ENCODE measurements at places on chromosomes 11 and 22.

DNA sequence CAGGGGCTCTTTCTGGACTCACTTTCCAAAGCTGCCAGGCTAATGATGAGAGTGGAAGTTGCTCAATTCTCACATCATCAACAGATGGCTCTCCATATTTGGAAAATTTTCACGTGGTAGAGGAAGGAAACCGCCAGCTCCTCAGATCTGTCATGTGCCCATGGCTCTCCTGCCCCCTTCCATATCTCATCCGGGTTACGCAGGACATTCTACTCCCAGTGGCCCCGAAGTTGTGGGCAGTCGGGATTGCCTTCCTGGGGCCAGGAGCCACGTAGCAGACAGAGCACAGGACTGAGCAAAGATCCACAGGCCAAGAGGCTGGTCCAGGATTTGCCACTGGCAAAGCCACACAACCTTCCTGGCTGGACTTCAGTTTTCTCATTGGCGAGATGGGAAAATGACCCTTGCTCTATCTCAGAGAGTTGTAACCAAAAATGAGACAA lies 38.8 kb downstream of the RPUSD4 start:
- no peak for DNase-seq

DNA sequence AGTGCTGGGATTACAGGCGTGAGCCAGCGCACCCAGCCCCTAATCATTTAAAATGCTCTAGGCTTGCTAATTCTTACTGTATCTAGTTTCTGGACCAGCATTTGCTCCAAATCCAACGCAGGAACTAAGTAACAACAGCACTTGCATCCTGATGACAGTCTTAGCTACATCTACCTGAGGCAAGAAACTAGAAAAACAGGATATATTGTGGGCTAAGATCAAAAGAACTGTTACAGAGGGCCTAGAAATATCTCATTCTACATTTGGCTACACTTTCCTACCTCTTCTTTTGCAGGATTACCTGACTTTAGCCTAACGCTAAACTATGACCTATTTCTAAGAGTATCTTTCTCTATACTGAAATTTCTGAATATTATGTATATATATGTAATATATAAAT lies 7.8 kb downstream of the DCDC1 start:
- DNase-seq, result no peak

DNA sequence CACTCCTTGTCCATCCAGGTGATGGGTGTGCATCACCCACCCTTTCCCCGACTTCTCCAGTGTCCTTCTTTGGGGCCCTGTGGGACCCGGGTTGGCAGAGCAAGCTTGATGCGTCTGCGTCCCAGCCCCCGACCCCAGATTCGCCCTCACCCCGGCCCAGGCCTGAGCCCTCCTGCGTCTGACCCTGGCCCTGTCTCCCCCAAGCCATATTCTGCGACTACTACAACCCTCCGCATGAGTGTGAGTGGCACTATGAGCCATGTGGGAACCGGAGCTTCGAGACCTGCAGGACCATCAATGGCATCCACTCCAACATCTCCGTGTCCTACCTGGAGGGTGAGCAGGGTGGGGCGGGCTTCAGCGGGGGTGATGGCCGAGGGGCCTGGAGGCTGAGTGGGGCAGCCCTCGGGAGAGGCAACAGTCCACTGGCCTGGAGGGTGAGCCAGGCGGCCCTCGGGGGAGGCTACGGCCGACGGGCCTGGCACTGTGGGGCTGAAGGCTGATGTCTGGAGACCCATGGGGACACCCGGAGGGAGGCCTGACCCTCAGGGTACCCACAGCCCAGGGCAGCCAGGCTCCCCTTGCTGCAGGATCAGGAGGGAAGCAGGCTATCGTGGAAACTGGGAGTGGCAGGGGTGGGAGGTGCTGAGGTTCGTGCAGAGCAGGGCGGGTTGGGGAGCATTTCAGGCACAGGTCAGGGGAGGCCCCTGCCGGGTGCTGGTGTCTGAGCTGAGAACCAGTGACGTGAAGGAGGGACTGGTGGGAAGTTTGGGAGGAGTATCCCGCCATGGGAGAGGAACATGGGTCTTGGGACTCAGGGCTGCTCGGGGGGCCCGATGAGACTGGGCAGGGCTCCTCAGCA lies 15.3 kb downstream of the MUC2 start:
- no peak for DNase-seq

- no peak for DNase-seq
Observed at GRCh38 chr11:85694385-85694980, 8.5 kb upstream of the CCDC89 start.

- no peak for DNase-seq
Observed at GRCh38 chr22:46573781-46574437, 36.5 kb upstream of the CELSR1 start.

GRCh38 chr11:118524356-118524755 lies 2.9 kb upstream of the TTC36 start:
- DNase-seq, result no peak

DNA sequence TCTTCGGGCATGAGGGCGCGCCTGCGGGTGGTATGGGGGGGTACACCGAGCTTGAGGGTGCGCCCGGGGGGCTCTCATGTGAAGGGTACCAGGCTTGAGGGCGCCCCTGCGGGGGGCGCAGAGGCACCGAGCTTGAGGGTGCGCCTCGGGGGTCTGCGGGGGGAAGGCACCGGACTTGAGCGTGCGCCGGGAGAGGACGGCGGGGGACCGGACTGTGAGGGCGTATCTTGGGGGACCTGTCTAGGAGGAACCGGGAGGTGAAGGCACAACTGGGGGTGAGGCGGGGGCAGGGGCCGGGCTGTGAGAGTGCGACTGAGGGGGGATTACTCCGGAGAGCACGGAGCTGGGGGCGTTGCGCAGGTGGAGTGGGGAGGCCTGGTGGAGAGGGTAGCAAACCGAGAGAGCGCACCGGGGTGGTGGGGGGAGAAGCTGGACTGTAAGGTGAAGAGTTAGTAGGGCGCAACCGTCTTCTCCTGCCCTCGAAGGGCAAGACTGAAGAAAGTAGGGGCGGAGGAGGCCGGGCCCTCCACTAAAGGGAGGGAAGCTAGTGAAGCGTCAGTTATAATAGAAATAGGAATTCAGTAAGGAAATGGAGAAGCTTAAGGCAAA lies 1.1 kb upstream of the DDX6 start:
- DNase-seq, result no peak

DNA sequence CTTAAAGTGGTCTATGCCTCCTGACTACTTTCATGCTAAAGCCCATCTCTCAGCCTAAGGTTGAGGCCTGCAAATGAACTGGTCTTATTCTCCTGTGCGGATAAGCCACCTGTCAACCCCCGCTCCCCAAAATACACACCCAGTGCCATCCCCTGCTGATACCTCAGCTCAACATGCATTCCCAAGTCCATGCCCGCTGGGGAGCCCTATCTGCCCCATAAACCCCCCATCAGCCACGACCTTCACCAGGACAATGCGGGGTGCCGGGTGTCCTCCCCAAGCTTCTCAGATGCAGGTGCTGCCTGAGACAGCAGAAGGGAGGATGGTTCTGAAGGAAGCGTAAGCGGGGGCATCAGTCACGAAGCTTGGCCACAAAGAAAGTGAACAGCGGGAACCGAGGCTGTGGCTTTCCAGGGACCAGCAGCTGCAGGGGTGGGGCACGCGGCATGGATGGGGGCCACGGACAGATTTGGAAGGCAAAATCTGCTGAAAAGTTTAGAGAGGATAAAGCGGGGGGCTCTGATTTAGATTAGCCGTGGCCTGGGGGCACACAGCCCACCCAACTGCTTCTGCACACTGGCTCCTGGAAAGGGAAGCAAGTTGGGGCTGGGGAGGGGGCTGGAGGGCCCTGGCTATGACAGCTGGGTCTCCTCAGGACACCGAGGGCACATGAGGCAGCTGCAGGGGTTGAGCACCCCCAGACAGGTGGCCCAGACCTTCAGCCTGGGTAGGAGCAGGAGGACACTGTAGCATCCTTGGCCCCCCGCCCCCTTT lies 1391.9 kb downstream of the TBC1D22A start:
- DNase-seq, result no peak

DNA sequence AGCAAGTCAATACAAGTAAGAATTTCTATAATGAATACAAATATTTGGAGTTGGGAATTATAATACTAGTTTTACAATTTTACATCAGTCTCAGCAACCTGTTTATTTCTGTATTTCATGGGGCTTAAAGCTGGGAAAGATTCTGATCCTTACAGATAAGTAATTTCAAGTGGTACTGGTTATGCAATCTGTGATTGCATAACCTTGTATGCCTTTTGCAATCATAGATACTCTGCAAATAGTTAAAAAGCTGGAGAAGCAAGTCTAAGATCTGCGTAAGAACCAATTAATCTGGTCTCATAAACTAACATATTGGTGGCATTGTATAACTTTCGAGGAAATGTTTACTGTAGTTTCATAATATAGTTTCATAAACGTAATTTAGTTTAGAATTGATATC lies 198.3 kb upstream of the PGR start:
- no peak for DNase-seq

- no peak for DNase-seq
Observed at GRCh38 chr22:28282405-28283067, 363.5 kb upstream of the PITPNB start.

GRCh38 chr11:42271306-42271705 lies 811.9 kb upstream of the LRRC4C start:
- DNase-seq, result no peak

GRCh38 chr11:115256397-115257197 lies 247.6 kb downstream of the CADM1 start:
- no peak for DNase-seq

GRCh38 chr11:60195923-60196368 lies 13.1 kb upstream of the MS4A6A start:
- no peak for DNase-seq

DNA sequence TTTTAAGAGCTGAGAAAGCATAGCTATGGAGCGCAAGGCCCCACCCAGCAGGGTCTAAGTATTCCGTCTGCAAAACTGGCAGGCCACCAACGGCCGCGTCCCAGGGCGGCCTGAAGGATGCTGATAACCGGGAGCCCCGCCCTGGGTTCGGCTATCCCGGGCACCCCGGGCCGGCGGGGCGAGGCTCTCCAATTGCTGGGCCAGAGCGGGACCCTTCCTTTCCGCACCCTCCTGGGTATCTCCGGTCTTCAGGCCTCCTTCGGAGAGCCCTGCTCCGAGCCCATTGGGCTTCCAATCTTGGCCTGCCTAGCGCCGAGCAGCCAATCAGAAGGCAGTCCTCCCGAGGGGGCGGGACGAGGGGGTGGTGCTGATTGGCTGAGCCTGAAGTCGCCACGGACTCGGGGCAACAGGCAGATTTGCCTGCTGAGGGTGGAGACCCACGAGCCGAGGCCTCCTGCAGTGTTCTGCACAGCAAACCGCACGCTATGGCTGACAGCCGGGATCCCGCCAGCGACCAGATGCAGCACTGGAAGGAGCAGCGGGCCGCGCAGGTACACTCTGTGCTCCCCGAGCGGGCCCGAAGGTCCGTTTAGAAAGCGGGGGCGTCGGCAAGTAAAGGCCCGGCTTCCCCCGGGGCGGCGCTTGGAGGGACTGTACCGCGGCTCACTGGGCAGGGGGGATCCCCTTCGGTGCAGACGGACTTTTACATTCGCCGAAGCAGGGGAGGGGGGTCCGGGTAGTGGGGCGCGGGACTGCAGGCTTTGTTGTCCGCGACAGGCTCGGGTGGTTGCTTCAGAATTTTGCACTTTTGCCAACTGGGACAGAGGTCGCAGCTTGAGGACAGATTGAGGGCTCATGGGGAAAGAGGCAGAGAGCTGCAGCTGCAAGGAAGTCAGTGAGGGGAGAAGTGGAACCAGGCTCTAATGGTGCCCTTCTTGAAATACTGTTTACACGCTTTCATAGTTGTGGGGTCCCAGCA lies at the start of gene CAT:
Gene CAT, plus strand, starts transcription at position 406 of the 979 bp plus-strand sequence. Its CDS starts 80 bp downstream, at position 486.
- DNase-seq, result peak; percentile 92

DNA sequence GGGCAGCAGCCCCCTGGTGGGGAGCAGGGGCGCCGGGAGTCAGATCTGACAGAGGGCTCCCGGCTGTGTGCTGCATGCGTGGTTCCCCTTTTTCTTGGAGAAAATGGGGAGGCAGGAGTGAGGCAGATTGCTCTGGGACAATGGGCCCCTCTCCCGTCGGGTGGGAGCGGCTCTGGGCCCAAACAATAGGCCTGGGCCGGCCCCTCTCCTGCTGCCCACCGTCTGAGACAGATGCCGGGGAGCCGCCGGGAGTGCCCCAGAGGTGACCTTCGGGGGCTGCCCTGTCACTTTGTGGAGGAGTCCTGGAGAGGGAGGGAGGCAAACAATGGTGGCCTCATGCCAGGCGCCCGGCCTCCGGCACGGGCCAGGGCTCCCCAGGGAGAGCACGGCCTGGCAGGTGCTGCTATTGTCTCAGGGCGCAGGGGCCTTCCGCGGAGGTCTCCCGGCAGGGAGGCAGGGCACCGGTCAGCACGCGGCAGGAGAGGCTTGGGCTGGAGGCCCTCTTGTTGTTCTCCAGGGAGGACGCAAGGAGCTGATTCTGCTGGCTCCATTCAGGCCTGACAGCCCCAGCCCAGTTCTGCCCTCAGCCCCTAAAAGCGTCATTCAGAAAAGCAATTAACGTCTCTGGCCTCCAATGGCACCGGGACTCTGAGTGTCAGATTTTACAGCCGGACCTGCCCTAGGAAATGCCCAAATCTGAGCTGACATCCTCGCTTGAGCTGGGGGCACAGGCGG lies 44.8 kb downstream of the SMIM38 start:
- no peak for DNase-seq

- no peak for DNase-seq
Observed at GRCh38 chr11:58940028-58940427, 740 bp downstream of the GLYATL1 start.

GRCh38 chr22:50445071-50445879 lies 29.6 kb downstream of the SBF1 start:
- no peak for DNase-seq

GRCh38 chr22:43755011-43755410 lies 57.1 kb downstream of the EFCAB6 start:
- no peak for DNase-seq

DNA sequence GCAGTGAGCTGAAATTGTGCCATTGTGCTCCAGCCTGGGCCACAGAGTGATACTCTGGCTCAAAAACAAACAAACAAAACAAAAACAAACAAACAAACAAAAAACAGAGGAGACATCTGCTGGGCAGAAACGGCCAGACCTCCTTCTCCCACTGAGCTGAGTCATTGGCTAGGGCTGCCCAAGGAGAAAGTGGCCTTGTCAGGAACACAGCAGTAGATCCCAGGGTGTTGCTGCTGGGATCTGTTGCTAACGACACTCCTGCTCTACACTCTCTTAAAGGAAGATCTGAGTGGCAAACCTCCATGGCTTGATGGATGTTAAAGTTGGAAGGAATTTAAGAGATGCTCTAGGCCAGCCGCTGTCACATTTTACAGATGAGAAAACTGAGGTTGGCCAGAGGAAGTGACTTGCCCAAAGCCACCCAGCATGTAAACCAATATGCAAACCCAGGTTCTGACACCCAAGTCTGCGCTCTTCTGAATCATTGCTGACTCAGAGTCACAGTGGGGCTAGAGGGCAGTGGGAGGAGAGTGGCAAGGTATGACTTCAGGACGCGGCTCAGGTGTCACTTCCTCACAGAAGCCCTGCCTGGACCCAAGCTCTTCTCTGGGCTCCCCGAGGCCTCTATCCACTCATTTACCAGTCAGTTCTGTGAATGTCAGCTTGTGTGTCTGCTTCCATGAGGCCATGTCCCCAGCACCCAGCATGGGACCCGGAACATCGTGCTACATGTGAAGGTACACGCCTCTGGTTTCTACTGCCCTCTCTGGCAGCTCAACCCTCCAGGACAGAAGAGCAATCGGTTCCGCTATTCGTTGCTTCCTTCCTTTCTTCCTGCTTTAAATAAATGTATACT lies 11.3 kb upstream of the GDPD5 start:
- DNase-seq, result no peak

Data from activated CD8-positive, alpha-beta memory T cell treated with anti-CD3 and anti-CD28 coated beads for 1 hour (primary cell).